ENCODE measurements at places on chromosomes 2 and 18. TPM values are rescaled to one million over a fixed set of nuclear protein-coding genes. Genes with fewer than 3 reads are reported as not detected.

- DNase-seq: no peak
These were observed 132.8 kb upstream of the CTDP1 start for GRCh38 chr18:79546781-79547272.

DNA sequence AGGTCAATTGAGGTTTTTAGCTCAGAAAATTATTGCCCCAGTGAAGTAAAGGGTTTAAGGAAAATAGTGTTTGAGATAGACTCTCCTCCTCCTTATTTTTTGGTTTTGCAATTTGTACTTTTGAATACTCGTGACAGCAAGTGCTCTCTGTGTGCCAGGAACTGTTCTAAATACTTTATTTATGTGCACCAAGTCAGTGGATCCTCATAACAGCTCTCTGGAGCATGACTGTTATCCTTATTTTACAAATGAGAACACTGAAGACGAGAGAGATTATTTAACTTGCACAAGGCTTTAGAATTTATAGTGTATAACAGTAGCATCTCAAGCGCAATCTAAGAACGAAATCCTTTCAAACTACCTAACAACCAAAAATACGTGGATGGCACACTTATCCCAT, 24.7 kb downstream of the BABAM2 start:
- DNase-seq: no peak

DNA sequence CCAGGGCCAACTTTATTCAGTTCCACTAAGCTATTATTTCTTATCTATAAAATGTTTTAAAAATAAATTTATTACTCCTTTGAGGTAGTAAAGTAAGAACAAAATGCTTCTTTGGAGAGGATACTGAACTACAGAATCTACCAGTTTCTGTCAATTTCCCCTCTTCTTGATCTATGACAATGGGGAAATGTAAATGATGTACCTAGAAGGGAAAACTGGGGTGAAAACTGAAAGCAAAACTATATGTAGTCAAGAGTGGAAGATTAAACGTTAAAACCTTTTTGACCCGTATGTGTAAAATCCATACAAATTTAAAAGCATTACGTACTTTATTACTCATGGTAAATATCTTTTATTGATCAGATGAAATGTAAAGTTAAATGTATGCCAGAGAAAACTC, 1287.8 kb upstream of the TMEFF2 start:
- no peak for DNase-seq

IL1RN gene
- total RNA-seq: not detected

GRCh38 chr2:172096626-172097547, 5.8 kb downstream of the DLX2 start:
- no peak for DNase-seq

MATN3 gene
- total RNA-seq: 0.95 TPM

BOLL gene
- total RNA-seq: not detected

DNA sequence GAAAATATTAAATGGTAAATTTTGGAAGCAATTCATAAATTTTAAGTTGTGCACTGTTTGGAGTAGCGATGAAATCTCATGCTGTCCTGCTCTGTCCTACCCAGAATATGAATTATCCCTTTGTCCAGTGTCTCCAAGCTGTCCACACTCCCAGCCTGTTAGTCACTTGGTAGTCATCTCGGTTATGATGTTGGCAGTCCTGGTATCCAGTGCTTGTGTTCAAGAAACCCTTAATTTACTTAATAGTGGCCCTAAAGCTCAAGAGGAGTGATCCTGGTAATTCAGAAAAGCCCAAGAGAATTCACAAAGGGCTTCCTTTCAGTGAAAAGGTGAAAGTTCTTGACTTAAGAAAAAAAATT, 71.8 kb upstream of the STAM2 start:
- no peak for DNase-seq

RAB6C gene
- total RNA-seq: not detected

DNA sequence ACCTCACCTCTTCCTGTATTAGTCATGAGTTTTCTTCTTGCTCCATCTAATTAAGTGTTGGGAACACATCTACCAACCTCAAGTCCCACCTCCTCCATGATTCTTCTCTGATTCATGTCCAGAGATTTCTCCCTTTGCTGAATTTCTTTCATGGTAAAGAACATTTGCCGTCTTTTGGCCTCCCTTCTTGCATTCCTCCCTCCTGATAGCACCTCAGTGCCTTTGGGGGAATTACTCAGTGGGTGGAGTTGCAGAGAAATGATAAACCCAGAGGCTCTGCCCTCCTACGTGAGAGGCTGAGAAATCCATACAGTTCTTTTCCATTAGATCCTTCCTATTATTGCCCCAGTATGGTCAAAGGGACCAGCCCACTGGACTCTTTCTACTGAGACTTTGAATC, 651.9 kb downstream of the SLC4A3 start:
- no peak for DNase-seq

DNA sequence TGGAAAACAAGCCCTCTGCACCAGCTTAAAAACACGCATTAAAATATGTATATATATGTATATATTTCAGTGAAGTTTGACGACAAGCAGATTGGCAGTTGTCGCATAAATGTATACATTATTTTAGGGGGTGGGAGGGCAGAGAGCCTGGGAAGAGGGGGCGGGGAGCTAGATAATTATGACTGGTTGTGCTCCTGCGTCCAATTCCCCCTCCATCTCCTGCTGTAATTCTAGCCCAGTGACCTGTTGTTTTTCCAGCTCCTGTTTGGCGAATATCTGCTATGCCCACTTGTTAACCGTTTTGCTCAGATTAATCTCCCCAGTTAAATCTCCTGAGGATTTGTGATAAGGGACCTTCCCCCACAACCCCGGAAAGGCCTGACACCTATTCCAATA, 656 bp downstream of the UNC80 start:
- DNase-seq: no peak

DNA sequence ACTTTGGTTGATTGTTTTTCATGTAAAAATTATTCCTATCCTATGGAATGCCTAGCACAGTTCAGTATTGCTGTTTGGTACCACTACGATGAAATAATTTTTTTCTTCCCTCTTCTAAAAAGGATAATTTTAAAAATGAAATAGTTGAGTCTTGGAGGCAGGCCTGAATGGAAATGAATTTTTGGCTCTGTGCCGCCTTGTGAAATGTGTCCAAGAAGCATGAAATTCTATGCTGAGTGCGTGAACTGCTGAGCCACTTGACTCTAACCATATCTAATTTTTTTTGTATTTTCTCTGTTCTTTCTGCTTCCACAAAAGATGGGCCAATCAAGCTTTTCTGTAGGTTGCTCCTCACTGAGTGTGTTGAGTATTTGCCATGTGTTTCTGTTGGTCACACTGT, 95.0 kb downstream of the PRPF40A start:
- DNase-seq: no peak

IL1RL1 gene
- 144 TPM for total RNA-seq
